ENCODE measurements at places on chromosomes 4 and X. TPM values are rescaled to one million over a fixed set of nuclear protein-coding genes. Genes with fewer than 3 reads are reported as not detected.
A peak's percentile ranks its signal among the peaks of the same experiment; 100 is the strongest.

DNA sequence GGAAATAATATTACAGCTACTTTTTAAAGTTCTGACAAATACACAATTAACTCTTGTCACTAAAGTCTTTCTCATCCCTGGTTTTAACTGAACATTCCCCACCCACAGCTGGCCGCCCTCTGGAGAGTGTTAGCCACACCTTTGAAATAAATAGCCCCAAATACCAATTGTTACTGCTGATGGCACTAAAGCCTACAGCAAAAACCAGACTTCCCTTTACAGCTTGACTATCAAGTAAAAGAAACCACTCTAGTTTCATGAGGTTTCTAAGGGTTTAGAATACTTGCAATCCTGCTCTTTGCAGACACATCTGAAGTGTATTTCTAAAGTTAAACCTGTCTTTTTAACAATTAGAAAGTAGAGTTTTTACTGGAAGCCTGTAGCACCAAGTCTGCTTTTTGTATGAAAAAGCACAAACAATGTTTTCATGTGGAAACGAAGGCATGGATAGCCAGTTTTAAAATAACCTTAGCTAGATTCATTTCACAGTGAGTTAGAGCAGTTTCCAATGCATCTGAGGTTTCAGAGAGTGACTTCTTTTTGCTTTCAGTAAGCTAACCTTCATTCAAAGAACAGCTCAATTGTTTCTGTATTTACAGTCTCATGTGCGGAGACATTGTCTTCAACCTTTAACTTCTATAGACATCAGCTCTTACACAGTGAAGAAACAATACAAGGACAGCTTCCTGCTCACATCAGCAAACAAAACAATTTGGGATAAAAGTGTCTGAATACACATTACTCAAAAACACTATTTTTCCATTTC is 164.8 kb upstream of the VEGFC start:
- no peaks in the 10 kb centered on the region for H3K27me3 ChIP-seq
- no peaks in the 10 kb centered on the region for H3K4me1 ChIP-seq
- no peak overlapping the region for H3K27ac ChIP-seq
- DNase-seq = no peak

The ASB12 gene
- 0.14 TPM for polyA plus RNA-seq

DNA sequence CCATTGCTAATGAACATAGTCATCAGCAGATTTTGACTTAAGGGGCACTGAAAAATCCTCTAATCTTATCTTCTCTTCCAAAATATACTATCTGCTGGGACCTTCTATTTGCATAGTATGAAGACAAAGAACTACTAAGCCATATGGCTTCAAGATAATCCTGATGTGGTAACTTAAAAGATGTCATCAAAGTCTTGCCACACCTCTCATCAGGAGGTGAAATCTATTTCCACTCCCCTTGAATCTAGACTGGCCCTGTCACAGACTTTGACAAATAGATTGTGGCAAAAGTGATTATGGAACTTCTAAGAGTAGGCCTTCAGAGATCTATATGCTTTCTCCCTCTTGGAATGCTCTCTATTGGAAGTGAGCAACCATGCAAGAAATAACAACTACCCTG is 27.3 kb upstream of the TET2 start:
- H3K4me3 ChIP-seq = no peak overlapping the region
- H3K27ac ChIP-seq = no peak overlapping the region
- no peaks in the 10 kb centered on the region for H3K4me1 ChIP-seq
- H3K27me3 ChIP-seq = no peaks in the 10 kb centered on the region
- no peaks in the 10 kb centered on the region for H3K36me3 ChIP-seq

- peak; percentile 87 for DNase-seq
- no peak overlapping the region for H3K27ac ChIP-seq
- H3K36me3 ChIP-seq = peaks cover 2% of the 10 kb centered on the region
- no peak overlapping the region for H3K4me3 ChIP-seq
These were observed 54.9 kb downstream of the PKD2 start for GRCh38 chr4:88062311-88062710.

The STK26 gene
- polyA plus RNA-seq = 0.87 TPM

DNA sequence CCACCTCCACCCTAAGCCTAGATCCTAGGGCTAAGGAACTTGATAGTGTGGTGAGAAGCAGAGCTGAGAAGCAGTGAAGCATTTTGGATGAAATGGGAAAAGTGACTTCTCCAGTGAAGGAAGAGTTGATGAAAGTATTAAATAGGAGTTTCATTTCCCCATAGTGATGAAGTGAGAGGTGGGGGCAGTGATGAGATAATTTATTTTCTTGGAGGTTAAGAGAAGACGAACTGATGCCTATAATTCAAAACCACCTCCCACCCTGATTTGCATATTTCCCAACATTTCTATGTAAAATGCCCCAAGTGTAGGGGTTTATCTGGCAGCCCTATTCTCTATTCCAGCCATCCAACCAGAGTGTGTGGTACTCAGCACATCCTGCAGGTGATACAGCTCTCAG is 6.3 kb downstream of the LONRF3 start:
- DNase-seq = no peak
- no peaks in the 10 kb centered on the region for H3K36me3 ChIP-seq
- no peaks in the 10 kb centered on the region for H3K27me3 ChIP-seq
- peaks cover 7% of the 10 kb centered on the region for H3K4me1 ChIP-seq
- H3K27ac ChIP-seq = no peak overlapping the region
- no peak overlapping the region for H3K4me3 ChIP-seq

DNA sequence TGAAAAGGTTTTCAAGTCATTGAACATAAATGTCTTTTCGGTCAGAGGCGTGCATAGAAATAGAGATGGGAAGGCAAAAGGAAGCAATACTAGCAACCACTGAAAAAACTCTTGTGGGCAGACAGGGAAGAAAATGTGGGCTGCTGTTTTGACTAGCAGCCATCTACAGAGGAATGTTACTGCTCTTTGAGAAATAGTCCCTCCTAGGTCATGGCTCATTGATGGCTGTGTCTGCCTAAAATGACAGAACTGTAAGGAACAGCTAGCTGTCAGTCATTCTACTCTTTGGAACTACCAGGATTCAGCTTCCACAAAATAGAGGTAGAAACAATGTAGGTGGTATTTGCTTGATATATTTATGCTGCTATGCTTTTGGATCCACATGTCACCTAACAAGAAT is 26.9 kb upstream of the TMPRSS11B start:
- H3K4me3 ChIP-seq = no peak overlapping the region
- peak; percentile 2 for DNase-seq
- peaks cover 10% of the 10 kb centered on the region for H3K27me3 ChIP-seq

The WDR19 gene
- polyA plus RNA-seq = 27.1 TPM

- H3K27ac ChIP-seq = peak overlapping the region; percentile 90
- H3K4me3 ChIP-seq = no peak overlapping the region
- no peak for DNase-seq
- H3K36me3 ChIP-seq = no peaks in the 10 kb centered on the region
- H3K4me1 ChIP-seq = peaks cover 39% of the 10 kb centered on the region
These were observed 181.1 kb upstream of the GPRIN3 start for GRCh38 chr4:89488736-89489135.

GRCh38 chr4:153257151-153257620 is 52.9 kb downstream of the TRIM2 start:
- H3K4me1 ChIP-seq = peaks cover 3% of the 10 kb centered on the region
- H3K27ac ChIP-seq = no peak overlapping the region
- H3K36me3 ChIP-seq = no peaks in the 10 kb centered on the region
- H3K4me3 ChIP-seq = no peak overlapping the region
- H3K27me3 ChIP-seq = no peaks in the 10 kb centered on the region

The TMEM187 gene
- polyA plus RNA-seq = 19.0 TPM

DNA sequence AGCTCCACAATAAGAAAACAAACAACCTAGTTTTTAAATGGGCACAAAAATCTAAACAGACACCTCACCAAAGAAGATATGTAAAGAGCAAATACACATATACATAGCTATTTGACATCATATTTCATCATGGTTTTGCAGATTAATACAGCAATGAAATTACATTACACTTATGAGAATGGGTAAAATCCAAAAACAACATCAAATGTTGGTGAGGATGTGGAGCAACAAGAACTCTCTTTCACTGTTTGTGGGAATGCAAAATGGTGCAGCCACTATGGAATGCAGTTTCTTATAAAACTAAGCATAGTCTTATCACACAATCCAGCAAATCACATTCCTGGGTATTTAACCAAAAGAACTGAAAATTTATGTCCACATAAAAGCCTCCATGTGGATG is 25.0 kb downstream of the TLR6 start:
- H3K4me1 ChIP-seq = no peaks in the 10 kb centered on the region
- H3K27me3 ChIP-seq = no peaks in the 10 kb centered on the region

GRCh38 chrX:33106737-33107136 is 104.6 kb downstream of the DMD start:
- H3K4me3 ChIP-seq = no peak overlapping the region
- no peaks in the 10 kb centered on the region for H3K36me3 ChIP-seq
- no peaks in the 10 kb centered on the region for H3K27me3 ChIP-seq
- no peaks in the 10 kb centered on the region for H3K4me1 ChIP-seq

DNA sequence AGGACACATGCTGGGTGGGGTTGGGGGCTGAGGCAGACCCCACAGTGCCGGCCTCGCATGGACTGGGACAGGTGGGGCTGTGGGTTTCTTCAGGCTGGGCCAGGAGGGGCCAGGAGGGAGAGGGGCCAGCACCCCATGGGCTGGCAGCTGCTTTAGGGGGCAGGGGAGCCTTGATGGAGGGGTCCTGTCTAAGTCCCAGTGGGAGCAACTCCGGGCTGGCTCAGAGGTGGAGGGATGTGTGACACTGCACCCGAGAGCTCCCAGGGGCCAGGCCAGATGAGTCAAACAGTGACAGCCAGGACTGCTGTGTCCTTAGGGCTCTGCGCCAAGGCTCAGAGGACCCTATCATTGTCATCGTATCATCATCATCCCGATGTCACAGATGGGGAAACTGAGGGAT is 4.4 kb upstream of the ABLIM2 start:
- DNase-seq = no peak
- no peaks in the 10 kb centered on the region for H3K36me3 ChIP-seq
- peaks cover 7% of the 10 kb centered on the region for H3K27me3 ChIP-seq
- H3K4me1 ChIP-seq = peaks cover 11% of the 10 kb centered on the region
- no peak overlapping the region for H3K4me3 ChIP-seq

DNA sequence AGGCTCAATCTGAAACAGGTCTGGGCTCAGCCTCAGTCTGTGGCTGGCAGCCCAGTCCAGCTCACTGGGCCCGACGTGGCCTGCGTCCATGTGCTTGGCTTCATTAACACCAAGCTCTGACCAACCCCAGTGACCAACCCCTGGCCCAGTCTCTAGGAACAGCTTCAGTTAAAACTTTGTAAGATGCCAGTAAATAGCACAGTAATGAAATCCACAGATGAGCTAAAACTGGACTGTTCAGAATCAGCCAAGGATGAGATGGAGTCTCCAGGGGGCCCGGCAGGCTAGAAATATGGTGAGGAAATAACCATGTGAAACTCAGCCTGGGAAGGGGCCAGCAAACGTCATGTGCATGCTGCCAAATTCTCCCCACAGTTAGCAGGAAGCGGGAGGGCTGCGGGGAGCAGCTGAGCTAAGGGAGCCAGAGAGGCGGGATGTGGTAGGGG is 37.1 kb upstream of the XPNPEP2 start:
- H3K4me1 ChIP-seq = no peaks in the 10 kb centered on the region
- H3K27ac ChIP-seq = no peak overlapping the region
- no peak for DNase-seq
- no peaks in the 10 kb centered on the region for H3K36me3 ChIP-seq
- H3K4me3 ChIP-seq = no peak overlapping the region

The DCAF4L1 gene
- polyA plus RNA-seq = 0.06 TPM

DNA sequence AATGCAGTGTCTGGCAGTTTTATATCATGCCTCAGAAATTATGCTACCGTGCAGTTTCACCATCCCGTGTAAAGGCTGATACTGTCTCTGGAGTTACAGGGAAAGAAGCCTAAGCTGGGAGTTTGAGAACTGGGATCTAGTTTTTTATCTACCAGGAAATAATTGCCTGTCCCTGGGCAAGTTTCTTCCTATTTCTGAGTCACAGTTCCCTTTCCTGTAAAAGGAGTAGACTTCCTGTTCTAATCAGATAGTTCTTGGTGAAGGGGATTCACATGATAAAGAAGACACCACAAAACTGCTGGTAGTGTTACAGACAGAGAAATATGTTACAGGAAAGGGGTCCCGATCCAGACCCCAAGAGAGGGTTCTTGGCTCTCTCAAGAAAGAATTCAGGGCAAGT is 17.1 kb downstream of the HERC3 start:
- H3K4me1 ChIP-seq = peaks cover 54% of the 10 kb centered on the region
- no peak overlapping the region for H3K4me3 ChIP-seq

Measured in endothelial cell of umbilical vein (primary cell).